ENCODE measurements at places on chromosomes 16 and 17.

GRCh38 chr17:43816336-43817320 is 16.3 kb downstream of the MPP3 start:
- DNase-seq, result no peak

DNA sequence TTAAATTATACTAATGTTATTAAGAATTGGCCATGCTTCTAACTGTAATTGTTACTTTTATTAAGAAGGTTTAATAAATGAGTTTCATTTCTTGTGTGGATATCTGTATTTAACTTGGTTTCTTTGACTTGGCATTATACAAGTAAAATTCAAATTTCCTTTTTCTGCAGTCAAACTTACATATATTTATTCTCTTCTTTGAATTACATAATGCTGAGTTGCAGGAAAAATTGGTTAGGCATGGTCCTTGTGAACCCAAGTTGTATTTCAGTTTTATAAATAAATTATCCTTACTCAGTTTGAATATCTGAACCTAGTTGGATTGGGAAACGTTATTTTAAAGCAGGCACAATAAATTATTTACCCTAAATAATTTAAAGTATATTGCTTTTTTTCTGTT is 54.8 kb downstream of the NLK start:
- DNase-seq, result no peak

GRCh38 chr16:48365025-48365600 is 20.1 kb downstream of the SIAH1 start:
- DNase-seq, result no peak

GRCh38 chr16:50257876-50258275 is 8.5 kb upstream of the ADCY7 start:
- DNase-seq, result no peak

Measured in inflammatory macrophage treated with lipopolysaccharide for 4 hours (primary cell).